ENCODE measurements at places on chromosomes 6 and 20.

- DNase-seq = no peak
These were observed 163.7 kb downstream of the DLL1 start for GRCh38 chr6:170127151-170127550.

DNA sequence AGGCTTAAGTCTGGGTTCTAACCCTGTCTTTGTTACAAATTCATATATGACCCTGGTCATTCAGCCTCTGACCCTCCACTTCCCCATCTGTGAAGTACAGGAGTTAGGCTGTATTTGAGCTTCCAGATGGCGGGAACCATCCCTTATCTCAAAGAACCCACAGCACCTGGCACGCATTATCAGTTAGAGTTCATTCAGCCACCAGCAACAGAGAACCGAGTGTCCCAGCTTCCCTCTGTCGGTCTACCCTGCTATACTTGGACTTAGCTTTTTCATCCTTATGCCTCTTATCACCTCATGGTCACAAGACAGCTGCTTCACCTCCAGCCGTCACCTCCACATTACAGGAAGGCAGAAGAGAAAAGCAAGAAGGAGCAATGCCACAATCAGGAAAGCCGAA lies 147.8 kb downstream of the EYA2 start:
- no peak for DNase-seq

GRCh38 chr6:18997375-18997826 lies 610.3 kb downstream of the RNF144B start:
- no peak for DNase-seq

- DNase-seq = no peak
These were observed 7.7 kb upstream of the ASXL1 start for GRCh38 chr20:32350421-32350820.

DNA sequence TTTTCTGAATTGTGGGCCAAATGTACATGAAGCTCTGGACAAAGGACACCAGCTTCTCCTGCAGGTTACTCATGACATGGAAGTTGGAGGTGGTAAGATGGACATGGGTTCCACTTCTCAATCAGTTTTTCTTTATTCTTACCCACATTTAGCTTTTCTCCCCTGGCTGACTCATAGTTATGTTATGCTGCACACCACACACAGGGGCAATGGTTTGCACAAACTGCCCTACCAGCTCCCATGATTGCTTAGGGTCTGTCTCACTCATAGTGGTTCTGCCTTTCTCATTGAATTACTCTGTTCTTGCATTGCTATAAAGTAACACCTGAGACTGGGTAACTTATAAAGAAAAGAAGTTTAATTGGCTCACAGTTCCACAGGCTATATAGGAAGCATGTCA lies 4.5 kb upstream of the CD109 start:
- no peak for DNase-seq

DNA sequence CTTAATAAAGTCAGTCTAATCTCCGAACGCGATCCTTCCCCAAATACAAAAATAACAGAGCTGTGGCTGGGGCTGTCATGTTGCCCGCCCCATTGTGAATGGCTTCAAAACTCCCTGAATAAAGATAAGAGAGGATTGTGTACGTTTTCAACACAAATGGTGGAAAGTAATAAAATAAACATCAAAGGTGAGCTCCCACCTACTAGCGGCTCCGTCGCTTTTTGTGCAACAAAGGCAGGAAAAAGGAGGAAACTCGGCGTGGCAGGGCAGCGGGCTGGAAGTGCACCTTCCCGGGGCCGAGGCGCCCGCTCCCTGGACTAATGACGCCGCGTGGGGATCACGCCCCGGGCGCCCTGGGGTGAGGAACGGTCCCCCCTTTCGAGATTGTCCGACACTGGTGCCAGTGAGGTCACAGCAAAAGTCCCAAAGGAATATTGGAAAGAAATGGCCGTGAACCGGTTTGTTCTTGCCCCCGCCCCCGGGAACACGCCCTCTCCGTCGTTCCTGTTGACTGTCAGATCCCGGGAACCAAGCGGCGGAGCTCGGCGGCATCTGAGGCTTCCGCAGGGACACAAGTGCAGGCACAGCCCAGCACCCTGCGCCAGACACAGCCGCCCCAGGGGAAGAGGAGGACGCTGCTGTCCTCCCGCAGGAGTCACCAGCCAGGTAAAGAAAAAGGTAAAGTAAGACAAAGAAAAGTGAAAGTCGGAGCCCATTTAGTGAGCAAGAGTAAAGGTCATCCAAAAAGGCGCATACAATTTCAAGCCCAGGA lies 1.1 kb upstream of the FOXQ1 start:
- no peak for DNase-seq

GRCh38 chr20:36493801-36494114 lies 47.6 kb upstream of the MYL9 start:
- DNase-seq = no peak

DNA sequence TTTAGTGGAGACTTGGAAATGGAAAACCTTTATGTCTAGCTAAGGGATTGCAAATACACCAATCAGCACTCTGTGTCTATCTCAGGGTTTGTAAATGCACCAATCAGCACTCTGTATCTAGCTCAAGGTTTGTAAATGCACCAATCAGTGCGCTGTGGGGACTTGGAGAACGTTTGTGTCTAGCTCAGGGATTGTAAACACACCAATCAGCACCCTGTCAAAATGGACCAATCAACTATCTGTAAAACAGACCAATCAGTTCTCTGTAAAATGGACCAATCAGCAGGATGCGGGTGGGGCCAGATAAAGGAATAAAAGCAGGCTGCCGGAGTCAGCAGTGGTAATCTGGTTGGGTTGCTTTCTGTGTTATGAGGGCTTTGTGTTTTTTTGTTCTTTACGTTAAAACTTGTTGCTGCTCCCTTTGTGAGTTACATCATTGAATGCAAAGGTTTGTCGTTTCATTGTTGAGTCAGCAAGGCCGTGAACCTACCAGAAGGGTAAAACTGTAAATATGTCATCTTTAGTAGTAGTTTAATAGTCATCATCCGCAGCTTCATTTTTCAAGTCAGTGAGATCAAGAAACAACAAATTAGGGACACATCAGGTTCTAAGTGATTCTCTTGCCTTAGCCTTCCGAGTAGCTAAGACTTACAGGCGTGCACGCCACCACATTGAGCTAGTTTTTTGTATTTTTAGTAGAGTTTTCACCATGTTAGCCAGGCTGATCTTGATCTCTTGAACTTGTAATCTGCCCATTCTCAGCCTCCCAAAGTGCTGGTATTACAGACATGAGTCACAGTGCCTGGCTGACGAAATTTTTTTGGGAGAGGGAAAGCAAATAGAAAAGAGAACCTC lies 22.7 kb upstream of the NUP153 start:
- no peak for DNase-seq

GRCh38 chr20:36563374-36563773 lies 10.0 kb upstream of the TGIF2 start:
- no peak for DNase-seq

DNA sequence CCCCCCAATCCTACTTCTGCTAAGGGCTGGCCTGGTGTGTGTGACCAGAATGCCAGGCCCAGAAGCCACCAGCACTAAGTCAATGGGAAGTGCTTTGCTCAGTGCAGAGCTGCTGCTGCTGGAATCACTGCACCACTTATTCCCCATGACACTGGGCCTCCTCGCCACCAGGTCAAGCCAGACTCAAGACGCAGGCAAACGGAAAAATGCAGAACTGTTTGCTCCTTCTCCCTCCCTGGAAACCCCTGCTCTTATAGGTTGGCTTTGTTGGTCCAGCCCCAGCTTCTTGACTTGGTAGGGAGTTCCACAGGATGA lies 121.9 kb downstream of the PHACTR3 start:
- no peak for DNase-seq

GRCh38 chr6:34239500-34239825 lies 2.8 kb downstream of the HMGA1 start:
- no peak for DNase-seq

- DNase-seq = no peak
These were observed 53.0 kb downstream of the SNAP25 start for GRCh38 chr20:10271494-10272219.

- DNase-seq = no peak
These were observed 68.4 kb upstream of the SMLR1 start for GRCh38 chr6:130758813-130759212.

GRCh38 chr6:18388942-18389341 lies 1.8 kb downstream of the RNF144B start:
- DNase-seq = no peak

GRCh38 chr20:16955971-16956370 lies 207.8 kb downstream of the OTOR start:
- no peak for DNase-seq

- DNase-seq = no peak
These were observed 974.1 kb downstream of the EYS start for GRCh38 chr6:64732888-64733287.

DNA sequence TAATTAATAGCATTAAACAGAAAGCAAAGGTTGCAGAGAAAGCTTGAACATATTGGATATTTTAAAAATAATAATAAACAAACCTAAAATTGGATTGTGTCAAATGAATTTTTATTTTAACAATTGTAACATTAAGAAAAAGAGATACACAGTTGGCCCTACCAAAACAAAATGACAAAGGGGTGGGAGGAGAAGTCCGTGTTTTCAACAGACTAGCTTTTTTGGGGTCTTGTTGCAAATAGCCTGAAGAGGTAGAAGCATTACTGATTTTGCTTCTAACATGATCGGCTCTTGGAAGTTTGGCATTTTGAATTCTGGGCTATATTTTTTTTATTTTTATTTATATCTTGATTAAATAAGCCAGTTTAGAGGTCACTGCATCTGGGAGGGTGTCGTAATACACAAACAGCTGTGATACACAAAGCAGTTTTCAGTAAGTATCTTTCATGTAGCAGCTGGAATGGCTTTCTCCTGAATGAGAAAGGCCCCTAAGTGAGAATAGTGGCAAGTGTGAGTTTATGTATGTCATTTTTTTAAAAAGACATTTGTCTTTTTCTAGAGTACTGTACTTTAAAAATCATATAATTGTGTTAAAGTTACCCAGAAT lies 85.5 kb upstream of the ZNF217 start:
- no peak for DNase-seq

DNA sequence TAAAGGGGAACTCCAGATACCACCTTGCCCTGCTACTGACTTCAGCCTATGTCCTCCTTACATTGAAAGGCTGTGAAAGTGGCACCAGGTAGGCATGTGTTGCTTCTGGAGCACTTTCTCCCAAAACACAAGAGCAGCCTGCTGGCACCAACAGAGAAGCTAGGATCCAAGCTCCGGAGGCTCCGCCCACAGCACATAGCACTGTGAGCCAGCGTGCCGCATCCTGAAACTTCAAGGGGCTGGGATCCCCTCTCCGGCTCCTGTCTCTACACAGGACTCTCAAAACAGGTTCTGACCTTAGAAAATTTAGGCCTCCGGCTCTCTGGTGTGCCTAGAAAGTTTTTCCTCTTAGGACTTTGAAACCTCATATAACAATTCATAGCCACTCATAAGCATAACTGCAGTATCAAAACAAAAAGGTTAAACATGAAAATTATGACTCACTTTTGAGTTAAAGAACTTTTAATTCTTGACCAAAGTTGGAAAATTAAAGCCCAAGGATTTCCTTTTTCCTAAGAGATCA lies 41.1 kb downstream of the EZR start:
- no peak for DNase-seq

GRCh38 chr6:26472549-26473290 lies 15.0 kb downstream of the BTN2A1 start:
- no peak for DNase-seq

GRCh38 chr6:136067731-136068341 lies 182.3 kb downstream of the MTFR2 start:
- DNase-seq = peak; percentile 48

DNA sequence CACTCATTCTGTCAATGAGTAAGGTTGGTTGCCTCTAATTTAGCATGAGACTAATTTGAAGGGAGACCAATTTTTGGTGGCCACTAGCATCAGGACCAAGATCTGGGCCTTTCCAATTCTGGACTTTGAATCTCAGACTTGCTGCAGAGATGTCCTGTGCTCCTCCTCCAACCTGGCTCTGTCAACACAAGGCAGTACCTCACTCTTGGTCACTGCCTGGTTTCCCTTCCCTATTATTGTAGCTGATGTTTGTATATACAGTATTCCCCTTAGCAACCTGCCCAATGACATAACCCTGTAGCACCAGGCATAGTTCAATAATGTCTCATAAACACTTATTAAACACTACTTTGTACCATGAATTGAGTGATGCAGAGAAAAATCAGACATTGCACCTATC lies 50.4 kb downstream of the UNC5CL start:
- no peak for DNase-seq

GRCh38 chr6:158895661-158896060 lies 76.5 kb upstream of the EZR start:
- no peak for DNase-seq

DNA sequence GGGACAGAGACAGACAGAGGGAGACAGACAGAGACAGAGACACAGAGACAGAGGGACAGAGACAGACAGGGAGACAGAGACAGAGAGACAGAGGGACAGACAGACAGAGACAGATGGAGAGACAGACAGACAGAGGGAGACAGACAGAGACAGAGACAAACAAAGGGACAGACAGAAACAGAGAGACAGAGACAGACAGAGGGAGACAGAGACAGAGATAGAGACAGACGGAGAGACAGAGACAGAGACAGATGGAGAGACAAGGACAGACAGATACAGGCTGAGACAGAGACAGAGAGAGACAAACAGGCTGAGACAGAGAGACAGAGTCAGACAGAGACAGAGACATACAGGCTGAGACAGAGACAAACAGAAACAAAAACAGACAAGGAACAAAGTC lies 39.4 kb upstream of the PHACTR3 start:
- DNase-seq = no peak

DNA sequence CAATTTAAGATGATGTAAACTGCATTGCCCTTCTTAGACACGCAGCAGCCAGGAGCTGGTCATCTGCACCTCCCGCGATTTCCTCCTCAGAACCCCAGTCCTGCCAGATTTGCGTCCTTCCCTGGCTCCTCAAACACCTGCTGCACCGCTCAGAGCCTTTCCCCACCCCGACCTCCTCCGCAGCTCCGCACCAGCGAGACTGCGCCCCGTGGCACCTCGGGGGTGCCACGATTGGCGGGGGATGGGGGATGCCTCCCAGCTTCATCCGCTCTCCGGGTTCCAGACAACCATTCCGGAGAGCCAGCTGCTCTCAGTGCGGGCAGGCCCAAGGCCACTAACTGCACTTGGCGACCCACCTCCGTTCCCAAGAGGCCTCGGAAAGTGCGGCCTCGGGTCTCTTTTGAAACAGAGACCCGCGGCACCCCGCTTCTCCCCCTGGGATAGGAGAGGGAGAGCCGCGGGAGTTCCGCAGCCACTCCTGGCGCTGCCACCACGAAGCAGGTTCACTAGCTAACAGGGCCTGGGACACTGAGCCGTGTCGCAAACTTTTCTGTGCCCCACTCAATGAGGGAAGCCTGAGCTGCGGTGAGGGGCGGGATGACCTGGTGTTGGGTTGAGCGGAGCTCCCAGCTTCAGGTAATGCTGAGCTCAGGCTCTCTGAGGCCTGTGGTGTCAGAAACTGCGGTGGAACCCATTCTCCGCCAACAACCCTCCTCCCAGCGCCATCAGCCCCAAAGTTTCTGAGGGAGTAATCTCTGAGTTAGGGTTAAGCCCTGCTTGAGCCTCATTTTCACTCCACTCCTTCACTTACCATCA lies 7.3 kb upstream of the TFAP2A start:
- DNase-seq = no peak

DNA sequence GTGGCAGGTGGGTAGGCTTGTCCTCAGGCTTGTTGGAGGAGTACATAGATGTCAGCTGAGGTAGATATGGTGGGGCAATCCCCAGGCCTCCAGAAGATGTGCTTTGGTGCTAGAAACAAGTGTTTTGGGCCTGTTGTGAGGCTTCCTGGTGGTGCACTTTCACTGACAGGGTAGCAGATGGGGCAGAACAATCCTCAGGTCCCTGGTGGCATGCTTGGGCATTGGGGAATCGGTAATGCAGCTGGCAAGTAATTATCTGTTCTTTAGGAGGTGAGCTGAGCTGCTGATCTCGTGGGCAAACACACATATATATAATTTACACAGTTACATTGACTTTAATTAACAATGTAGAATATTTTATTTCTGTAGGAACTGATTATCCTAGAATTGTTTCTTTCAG lies 458.7 kb downstream of the BMP2 start:
- DNase-seq = no peak
